Stimulated activated CD8-positive, alpha-beta memory T cell treated with anti-CD3 and anti-CD28 coated beads, Interleukin-4, amount 100 ng/mL, for 48 hours (primary cell): ENCODE measurements at places on chromosomes 1 and 21.
A peak's percentile ranks its signal among the peaks of the same experiment; 100 is the strongest.

DNA sequence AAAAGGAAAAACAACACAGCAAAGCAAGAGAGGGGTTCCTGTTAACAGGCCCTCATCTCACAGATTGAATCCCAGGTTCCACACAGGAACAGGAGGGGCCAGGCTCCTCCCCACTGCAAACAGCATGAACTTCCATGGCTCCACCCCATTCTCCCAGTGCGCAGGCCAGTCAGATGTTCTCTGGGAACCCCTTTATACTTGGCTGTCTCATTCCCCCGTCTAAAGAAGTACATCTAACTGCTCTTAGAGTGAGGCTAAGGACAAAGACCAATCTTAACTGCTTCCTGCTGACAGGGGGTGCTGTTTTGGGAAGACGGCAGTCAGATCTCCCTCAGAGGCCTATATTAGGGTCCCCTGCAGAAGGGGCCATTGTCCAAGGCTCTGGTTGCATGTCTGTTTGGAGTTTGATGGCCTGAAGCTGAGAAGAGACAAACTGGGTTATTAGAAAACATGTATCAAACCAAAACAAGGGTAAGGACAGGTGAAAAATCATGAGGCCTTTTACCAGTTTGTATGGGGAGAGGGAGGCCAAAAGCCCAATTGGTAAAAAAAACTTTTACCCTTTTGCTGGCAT, 10.5 kb upstream of the NASP start:
- no peak for DNase-seq

GRCh38 chr21:43937891-43938309, 72.9 kb downstream of the AGPAT3 start:
- DNase-seq, result no peak

DNA sequence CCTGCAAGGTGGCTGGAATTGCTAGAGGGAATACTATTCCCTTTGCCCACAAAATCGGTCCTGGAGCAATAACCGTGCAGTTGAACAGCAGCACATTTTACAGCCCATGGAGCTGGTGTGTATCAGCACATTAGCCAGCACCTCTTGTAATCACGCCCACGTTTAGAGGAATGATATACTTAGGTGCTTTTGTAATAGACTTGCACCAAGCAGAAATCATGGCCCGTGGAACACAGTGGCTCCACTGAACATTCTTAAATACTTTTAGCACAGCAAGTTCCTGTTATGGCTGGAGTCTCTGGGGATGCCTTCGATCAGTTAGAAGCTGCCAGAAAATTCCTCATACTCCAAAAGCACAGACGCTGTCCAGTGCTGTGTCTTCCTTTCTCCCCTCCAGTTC, 218.1 kb upstream of the FAM78B start:
- no peak for DNase-seq

DNA sequence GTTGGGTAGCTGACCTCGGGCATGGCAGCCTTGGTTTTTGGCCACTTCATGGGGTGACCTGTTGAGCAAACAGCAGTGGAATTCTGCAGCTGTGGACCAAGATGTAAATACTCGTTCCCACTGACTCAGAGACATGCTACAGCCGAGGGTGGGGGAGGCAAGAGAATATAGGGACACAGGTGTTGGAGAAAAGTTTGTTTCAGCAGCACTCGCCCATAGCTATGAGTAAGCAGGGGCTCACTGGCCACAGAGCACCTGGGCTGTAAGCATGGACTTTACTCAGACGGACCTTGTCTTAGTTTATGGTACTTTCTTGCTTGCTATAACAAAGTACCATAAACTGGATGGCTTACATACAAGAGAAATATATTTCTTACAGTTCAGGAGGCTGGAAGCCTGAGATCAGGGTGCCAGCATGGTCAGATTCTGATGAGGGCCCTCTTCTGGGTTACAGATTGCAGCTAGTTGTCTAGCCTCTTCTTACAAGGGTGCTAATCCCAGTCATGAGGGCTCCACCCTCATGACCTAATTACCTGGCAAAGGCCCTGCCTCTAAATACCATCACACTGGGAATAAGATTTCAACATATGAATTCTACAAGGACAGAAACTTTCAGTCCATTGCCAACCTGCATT, 437.2 kb upstream of the DAB1 start:
- no peak for DNase-seq

DNA sequence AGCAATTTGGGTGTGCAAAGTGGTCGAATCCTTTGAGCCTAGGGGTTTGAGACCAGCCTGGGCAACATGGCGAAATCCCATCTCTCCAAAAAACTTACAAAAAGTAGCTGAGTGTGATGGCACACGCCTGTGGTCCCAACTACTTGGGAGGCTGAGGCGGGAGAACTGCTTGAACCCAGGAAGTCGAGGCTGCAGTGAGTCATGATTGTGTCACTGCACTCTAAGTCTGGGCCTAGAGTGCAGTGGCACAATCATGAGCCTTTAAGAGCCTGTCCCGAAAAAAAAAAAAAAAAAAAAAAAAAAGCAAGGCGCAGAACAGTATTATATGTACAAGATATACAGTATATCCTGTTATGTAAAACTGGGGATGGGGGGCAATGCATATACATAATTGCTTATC, 25.1 kb upstream of the HTR1D start:
- no peak for DNase-seq

DNA sequence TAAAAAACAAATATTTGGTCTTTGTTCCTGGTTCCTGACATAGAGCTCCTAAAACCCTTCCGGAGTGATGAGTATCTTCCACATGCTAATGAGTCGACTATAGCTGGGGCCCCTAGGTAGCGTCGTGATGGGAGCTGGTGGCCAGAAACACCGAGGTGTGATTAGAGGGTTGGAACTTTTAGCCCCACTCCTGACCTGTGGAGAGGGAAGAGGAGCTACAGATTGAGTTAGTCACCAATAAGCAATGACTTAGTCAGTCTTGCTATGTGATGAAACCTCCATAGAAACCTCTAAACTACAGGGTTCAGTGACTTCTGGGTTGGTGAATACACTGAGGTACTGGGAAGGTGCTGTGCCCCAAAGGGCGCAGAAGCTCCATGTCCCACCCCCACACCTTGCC, 30.1 kb upstream of the PLD5 start:
- no peak for DNase-seq

- no peak for DNase-seq
These were observed 68.7 kb downstream of the DENND1B start for GRCh38 chr1:197706601-197707000.

- DNase-seq, result no peak
These were observed at the start of gene TEKT2 for GRCh38 chr1:36083635-36084496. Gene TEKT2 (plus strand): TSS chr1:36084094. CDS start chr1:36084922, 828 bp downstream.

GRCh38 chr1:227888404-227889046, 59.2 kb downstream of the WNT9A start:
- DNase-seq, result peak; percentile 22

- no peak for DNase-seq
These were observed 440 bp downstream of the PIGP start for GRCh38 chr21:37072274-37072987.

DNA sequence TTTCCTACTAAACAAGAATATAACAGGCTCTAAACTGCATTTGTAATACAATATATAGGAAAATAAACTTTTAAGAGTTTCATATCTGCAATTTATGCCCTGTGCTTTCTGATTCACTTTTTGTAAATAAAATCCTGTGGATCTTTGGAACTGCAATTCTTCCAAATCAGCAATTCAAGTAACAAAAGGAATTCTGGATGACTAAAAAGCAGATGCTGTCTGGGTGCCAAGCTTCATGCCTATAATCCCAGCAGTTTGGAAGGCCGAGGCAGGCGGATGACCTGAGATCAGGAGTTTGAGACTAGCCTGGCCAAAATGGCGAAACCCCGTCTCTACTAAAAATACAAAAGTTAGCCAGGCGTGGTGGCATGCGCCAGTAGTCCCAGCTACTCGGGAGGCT, 6.3 kb downstream of the NME7 start:
- DNase-seq, result no peak

GRCh38 chr21:25708467-25709065, 26.1 kb downstream of the ATP5PF start:
- DNase-seq, result peak; percentile 53

DNA sequence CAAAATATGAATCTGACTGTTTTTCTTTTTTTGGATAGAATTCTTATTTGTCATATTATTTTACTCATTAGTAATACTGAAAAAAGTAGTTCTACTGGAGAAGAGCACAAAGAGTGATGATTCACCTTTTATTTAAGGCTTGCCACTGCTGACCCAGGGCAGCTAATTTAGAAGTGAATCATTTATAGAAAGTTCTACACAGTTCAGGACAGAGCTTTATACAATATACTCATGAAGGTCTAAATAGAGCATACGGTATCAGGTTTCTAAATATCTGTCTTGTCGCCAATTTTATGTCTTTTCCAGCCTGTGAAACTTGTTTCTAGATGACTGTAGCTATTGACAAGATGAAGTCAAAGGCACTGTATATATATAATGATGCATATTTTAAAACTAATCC, 25.0 kb downstream of the GIPC2 start:
- DNase-seq, result no peak

GRCh38 chr1:29453502-29454240, 217.3 kb downstream of the PTPRU start:
- DNase-seq, result no peak

DNA sequence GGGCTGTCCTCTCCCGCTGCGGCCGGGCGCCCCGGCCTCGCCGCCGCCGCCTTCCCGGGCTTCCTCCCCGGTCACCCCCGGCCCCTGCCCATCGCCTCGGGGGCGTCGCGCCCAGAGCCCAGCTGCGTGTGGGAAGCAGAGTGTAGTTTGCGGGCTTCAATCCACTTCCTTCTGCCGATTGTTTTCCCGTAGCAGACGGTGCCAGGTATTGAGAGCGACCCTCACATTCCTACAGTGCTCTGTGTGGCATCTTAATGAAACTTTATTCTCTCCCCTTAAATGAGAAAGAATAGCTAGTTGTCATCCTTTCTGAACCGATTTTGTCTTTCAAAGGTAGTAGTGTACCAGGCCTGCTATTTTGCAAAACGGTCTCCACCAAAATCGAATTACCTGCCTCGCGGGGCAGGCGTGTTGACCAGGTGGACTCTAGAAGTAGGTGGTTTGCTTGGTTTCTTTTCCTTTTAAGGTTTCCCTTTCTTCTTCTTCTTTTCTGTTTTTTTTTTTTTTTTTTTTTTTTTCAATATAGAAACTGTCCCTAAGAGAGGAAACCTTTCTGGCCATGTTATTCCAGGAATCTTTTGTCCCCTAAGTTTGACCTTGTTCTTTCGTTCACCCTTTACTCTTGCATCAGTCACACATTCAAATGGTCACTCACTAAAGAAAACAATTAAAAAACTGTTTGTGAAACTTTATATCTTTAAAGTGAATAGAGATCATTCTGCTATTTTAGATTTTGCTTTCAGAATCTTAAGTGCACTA, 881 bp downstream of the USP25 start:
- peak; percentile 50 for DNase-seq

GRCh38 chr21:16476056-16476825, 746.5 kb downstream of the USP25 start:
- no peak for DNase-seq

- no peak for DNase-seq
These were observed 3.0 kb downstream of the SWT1 start for GRCh38 chr1:185159966-185160365.

DNA sequence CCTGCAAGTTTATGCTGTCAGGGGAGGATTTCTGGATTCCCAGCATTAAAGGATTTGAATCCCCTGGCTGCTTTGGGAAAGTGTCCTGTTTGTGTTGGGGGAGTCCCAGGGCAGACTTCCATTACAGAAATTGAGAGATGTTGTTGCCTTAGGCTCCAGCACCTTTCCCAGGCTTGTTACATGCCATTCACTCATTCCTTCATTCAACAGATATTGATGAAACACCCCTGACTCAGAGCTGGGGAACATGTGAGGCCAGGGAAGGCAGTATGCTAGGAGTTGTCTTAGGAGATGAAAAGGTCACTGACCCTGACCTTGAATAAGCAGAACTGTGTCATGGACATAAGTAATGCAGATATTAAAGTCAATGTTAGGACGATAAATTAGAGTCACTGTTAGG, 161.7 kb downstream of the NTMT2 start:
- DNase-seq, result no peak

- DNase-seq, result no peak
These were observed 188.8 kb downstream of the MATN1 start for GRCh38 chr1:30534551-30534940.

DNA sequence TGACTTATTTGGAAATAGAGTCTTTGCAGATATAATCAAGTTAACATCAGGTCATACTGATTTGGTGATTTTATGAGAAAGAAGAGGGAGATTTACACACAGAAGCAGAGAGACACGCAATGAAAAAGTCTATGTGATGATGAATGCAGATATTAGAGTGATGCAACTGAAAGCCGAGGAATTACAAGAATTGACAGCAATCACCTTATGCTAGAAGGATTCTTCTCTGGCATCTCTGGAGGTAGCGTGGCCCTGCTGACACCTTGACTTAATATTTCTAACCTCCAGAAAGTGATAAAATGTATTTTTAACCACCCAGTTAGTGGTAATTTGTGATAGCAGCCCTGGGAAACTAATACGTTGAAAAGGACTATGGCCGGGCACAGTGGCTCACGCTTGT, 14.2 kb upstream of the CFH start:
- no peak for DNase-seq

- DNase-seq, result no peak
These were observed 70.0 kb upstream of the FMN2 start for GRCh38 chr1:240021709-240022108.

DNA sequence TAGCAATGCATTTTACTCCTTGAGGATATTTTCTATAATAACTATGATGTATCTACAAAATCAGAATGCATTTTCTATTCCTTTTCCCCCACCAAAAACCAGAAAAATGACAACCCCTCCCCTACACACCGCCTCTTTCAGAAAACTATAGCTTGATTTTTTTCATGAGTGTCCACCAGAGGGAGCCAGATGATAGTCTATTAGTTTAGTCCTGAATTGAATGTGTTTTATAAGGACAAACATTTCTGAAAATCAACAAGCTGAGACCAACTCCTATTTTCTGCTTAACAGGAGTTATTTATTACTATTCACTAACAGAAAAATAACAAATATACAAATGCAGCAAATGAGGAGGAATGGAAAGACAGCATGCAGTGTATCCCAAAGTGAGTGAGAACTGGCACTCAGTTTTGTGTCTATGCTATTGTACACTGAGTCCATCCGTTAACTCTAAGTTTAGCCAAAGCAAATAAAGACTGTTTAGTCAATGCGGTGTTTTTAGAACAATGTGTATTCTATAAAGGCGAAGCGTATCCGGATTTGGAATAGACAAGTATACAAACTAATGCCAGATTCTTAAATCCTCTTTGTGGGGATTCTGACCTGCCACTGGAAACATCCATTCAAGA, 182.6 kb downstream of the VAV3 start:
- DNase-seq, result peak; percentile 36
